ENCODE measurements at places on chromosomes 4 and X.
A peak's percentile ranks its signal among the peaks of the same experiment; 100 is the strongest.

DNA sequence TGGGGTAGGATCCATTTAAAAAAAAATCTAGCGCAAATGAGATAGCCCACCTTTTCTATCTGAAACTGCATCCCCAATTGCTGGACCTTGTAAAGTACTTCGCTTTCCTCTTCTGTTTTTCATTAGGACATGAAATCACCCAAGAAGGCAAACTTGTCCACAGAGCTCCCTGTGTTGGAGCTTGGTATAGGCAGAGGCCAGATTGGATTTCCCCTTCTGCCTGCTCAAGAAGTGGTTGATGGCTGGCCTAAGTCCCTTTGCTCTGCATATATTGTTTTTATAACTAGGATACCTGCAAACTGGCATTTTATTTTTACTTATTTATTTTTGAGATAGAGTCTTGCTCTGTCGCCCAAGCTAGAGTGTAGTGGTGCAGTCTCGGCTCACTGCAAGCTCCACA, 28.4 kb downstream of the RNF4 start:
- DNase-seq: no peak

DNA sequence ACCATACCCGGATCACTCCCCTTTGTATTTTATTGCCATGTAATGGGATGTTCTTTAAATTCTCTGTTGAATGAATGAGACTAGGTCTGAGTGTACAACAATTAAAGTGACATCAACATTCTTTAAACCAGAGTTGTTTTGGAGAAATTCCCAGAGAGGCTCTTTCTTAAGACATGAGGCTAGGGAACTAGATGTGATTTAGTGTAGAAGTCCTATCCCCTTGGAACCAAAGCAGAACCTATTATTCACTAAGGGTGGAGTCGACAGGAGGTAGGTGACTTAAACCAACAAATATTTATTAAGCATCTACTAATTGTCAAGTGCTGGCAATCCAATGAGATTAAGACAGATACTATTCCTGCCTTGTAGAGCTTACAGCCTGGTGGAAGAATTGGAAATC, 1.7 kb downstream of the EIF1AX start:
- peak; percentile 61 for DNase-seq

GRCh38 chrX:150907474-150907873, 9.0 kb upstream of the CD99L2 start:
- DNase-seq: no peak

- DNase-seq: peak; percentile 65
Observed at GRCh38 chrX:148601034-148601433, 100.6 kb downstream of the AFF2 start.

DNA sequence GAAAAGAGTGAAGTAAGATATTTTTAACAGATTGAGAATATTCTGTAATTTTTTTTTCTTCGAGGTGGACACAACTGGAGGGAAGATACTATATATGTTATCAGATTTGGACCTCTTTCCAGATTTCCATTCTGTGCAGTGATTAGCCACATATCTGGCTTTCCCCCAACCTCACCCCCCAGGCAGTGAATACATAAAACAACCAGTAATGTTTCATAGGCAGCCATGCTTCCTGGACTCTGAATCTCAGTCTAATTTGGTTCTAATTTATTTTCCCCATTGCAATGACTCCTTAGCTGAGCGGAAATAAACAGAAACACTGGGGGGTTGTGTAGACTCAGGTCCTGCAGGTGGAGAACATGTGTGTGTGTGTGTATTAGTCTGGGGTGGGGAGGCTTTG, 226.5 kb downstream of the FBXW7 start:
- peak; percentile 9 for DNase-seq

DNA sequence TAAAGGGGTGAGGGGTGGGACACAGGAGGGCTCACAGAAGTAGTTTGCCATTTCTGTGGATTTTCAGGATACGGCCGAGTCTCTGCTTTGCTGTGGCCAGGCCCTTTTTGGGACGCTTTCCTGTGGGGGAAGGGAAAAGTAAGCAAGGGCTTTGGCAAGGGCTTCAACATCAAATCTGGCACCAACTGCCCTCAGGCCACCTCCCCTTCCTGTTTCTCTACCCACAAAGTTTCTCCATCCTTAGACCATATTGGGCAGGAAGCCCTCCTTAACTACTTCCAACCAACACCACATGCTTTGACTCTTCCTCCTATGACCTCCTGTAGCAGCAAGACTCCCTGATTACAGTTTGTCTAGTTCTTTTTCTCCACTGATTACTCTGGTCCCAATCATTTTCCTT, 105.1 kb downstream of the PHF8 start:
- DNase-seq: no peak

- peak; percentile 41 for DNase-seq
Observed at GRCh38 chrX:130024127-130024526, 41.7 kb downstream of the BCORL1 start.

DNA sequence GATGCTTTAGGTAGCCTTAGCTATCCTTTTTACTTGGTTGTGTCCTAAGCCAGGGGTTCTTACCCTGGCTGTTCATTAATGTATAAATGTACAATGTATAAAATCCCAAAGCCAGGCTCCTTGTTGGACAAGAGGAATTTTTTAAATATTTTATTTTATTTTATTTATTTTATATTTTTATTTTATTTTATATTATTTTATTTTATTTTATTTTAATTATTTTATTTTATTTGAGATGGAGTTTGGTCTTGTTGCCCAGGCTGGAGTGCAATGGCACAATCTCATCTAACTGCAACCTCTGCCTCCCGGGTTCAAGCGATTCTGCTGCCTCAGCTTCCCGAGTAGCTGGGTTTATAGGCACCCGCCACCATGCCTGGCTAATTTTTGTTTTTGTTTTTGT, 8.1 kb upstream of the SLC2A9 start:
- no peak for DNase-seq

DNA sequence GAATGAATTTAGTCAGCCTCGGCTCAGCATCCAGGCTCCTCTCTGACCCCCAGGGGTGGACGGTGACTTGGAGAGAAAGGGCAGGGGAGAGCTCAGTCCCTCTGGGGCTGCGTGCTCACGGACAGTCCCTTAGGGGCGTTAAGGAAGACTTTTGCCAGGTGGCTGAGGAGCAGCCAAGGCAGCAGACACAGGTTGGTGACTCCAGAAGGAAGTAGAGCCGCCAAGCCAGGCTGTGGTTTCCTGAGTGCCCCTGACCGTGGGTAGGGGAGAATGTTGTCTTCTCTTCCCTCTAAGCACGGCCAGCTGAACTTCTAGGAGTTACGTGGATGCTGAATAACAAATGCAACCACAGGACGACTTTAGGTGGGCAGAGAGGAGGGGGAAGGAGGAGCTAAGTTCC, 91.0 kb upstream of the MTM1 start:
- DNase-seq: no peak
